Mesendoderm (in vitro differentiated cells): ENCODE measurements at places on chromosomes 12 and 14.

GRCh38 chr12:27331291-27331926 lies 1.2 kb upstream of the BMAL2 start:
- no peak for DNase-seq

- peak; percentile 93 for DNase-seq
Measured at GRCh38 chr12:121536054-121536898, 44.5 kb downstream of the KDM2B start.

DNA sequence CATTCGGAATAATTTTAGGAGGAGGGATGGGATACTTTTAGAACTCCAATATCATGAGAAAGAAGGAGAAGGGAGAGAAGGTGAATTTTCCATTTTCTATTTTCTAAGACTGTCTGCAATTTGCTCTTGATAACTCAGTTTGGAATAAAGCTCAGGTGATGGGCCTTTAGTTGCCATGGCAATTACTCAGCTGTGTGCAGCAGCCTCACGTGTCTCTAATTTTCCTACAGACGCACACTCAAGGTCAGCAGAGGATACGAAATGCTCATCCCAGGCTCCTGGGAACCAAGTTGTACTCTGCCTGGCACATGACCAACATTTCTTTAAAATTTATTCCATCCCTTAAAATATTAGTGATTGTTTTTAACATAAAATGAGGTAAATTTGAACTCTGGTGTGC lies 76.7 kb downstream of the TTC8 start:
- no peak for DNase-seq

DNA sequence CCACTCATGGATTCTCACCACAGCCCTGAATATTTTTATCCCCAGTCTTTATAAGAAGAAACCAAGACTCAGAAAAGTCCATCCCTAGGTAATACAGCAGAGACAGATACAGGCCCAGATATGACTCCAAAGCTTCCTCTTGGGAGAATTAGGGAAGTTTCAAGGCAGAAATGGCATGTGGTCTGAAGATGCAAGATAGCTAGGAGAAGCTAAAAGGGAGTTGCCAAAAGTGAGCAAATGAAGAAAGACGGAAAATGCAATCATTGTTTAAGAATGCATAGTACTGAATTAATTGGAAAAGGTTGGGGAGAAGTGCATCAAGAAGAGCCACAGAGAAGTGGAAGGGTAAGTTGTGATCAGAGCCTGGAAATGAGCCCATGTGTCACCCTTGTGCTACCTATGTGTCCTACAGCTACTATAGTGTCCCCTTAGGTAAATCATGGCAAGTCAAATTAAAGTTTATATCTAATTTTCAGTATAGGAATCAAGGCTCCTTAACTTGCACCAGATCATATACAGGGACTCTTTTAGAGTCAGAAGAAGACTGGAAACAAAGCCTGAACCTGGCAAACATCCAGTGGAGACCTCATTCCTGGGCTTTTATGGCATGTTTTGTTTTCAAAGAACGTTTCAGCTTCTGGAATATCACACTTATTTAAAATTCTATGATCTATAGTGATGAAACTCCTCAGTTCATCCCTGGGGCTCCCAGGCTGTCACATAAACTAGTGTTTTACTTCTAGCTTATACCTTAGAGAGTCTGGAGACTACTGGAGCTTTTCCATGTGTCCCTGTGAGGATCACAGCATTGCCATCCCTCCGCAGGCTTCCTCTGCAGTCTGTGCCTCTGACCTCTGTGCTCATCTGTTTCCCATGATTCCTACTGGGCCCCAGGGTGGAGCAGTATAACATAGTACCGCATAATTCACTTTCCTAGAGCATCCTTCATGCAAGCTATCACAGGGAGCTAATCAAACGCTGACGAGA lies 189.0 kb upstream of the CDKN3 start:
- DNase-seq: no peak
